ENCODE measurements at places on chromosomes 7 and 10.

DNA sequence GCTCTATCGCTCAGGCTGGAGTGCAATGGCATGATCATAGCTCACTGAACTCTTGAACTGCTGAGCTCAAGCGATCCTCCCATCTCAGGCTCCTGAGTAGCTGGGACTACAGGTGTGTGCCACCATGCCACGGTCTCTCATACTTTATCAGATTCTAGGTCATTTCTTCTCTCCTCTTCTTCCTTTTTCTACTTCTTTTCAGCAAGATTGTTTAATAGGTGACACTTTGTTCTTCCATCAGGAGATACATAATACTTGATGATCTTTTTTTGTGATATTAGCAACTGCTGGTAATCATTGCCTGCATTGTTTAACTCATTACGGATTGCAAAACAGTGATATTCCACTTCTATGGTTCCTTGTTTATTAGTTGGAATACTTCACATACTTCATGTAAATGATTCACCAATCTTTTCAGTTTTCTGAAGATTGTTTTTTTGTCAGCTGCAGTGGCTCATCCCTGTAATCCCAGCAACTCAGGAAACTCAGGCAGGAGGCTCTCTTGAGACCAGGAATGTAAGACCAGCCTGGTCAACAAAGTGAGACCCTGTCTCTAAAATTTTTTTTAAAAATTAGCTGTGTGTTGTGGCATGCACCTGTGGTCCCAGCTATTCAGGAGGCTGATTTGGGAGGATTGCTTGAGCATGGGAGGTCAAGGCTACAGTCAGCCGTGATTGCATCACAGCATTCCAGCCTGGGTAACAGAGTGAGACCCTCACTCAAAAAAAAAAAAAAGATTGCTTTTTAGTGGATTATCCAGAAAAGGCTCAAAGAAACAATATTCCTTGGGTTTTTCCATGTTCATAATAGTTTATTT lies 36.2 kb upstream of the CHST3 start:
- no peak for DNase-seq

DNA sequence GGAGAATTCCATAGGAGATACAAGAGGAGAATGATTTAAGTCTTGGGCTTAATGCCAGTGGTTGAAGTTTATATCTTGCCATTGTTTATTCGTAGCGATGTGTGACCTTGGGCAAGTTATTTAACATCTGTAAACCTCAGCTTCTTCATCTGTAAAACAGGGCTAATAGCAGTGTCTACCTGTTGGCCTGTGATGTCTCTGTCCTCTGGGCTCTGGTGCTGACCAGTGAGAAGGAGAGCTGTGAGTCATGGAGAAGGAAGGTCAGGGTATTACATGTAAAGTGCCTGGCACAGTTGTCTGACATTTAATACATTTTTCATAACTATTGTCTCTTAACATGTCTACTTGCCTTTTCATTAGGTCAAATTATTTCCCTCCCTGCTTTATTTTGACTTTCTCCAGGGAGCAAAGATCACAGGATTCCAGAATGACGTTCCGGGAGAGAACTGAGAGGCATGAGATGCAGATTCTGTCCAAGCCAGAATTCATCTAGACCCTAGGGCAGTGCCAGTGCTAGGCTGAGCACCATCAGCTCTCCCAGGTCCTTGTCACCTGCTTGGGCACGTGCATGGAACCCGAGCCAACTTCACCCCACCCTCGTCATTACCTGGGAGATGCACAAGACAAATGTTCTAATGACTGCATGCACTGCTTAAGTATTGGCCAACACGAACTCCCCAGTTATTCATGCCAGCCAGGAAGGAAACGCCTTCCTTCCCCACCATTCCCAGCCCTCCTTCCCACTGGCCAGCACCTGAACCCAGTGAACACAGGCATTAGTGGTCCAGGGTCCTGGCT lies 187.9 kb downstream of the DPY19L1 start:
- DNase-seq, result no peak

DNA sequence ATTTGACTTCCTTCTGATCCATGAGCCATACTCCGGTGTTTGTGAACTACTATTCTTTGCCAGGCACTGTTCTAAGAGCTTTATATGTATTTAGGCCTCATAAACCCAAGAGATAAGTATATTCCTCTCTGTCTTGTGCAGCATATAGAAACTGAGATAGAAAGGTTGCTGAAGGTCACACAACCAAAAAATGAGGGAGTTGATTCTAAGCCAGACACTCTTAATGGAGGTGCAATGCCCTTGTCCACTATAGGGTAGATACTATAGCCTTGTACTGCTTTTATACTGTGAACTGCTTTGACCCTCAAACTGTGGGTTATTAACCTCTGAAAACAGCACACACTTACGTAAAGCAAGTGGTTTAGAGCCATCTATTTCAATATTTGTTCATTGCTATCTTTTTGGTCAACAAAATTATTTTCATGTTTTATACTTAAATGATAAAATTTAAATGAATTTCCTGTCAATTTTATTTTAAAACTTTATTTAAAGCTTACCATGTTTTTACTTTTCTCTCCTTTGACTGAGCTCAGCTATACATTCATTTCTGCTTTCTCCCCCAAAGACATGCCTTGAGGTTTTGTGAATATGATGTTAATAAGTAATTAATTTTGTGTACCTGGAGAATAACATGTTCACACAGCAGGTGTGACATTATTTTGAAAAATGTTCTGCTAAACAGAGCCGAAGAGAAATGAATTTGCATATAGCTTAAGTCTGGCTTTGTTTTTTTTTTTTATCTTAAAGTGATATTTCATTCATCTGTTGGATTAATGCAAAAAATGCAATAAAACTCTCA lies 687.3 kb downstream of the DNAJB9 start:
- DNase-seq, result no peak

GRCh38 chr7:133452577-133452976 lies 199.7 kb downstream of the EXOC4 start:
- DNase-seq, result no peak

GRCh38 chr7:118184565-118184940 lies 589 bp downstream of the LSM8 start:
- no peak for DNase-seq

- no peak for DNase-seq
These were observed 26.8 kb upstream of the DGKI start for GRCh38 chr7:137873524-137873923.

DNA sequence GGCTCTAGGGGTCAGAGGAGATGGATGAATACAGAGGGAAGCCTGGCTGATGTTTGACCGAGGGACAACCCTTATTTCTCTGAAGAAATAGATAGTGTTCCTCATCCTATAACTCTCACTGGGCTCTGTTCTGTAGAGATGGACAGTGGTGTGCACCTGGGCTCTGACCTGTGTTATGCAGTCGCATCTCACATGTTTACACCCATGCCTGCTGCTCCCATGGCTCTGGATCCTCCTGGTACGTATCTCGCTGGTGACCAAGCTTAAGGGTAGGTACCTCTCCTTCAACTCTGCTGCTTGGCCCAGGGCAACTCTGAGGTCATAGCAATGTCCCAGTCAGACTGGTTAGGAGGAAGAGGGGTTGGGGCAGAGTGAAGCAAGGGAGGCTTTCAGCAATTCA lies 42.8 kb downstream of the ADRA2A start:
- no peak for DNase-seq

DNA sequence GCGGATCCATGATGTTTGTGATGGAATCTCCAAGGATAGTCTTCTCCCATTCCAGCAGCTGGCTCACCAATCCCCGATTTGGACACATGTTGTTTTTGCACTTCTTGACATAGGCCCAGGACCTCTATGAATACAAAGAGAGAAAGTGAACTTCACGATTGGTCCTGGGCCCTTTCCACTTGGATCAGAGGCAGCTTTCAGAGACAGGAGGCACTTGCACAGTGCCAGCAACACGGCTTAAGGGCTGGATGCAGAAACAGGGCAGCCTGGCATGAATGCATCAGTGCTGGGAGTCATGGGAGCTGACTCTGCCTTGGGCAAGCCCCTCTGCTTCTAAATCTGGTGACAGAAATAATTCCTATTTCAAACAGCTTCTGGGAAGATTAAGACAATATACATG lies 2.1 kb upstream of the TMEM120A start:
- DNase-seq, result no peak

- DNase-seq, result no peak
These were observed 83.2 kb downstream of the PDE1C start for GRCh38 chr7:31986878-31987518.

DNA sequence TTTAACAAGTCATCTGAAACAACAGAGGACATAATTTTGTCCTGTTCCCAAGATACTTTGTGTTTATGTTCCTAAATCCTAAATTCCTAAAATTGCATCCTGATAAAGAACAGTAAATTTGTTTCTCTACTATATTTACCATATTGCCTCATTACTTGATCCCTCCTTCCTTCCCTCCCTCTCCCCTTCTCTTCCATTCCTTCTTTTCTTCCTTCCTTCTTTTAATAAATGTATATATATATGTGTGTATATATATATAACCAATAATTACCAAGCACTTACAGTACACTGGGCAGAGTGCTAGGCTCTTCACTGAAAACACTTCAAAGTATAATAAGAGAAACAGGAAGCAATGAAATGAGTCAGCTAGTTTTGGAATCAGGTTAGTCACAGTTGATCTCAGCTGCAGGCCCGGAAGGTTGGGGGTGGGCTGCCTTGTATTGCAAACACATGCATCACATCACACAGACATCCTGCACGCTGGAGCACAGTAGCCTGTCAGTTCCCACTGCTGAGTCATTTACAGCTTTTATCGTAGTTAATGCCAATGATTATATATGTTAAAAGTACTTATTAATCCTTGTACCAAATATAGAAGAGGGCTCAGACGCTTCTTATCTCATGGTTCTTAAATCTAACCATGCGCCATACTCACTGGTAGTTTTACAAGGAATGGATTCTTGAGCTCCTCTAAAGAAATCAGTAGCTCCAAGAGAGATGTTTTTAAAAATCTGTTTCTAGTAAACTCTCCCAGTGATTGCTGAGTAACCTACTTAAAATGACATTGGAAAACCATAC lies 551.7 kb downstream of the GRM8 start:
- DNase-seq, result no peak
